ENCODE measurements at places on chromosomes 13 and 19. TPM values are rescaled to one million over a fixed set of nuclear protein-coding genes. Genes with fewer than 3 reads are reported as not detected.

The SIAH3 gene
- 0.20 TPM for total RNA-seq

The THSD1 gene
- total RNA-seq, result 0.20 TPM

The CCDC70 gene
- not detected for total RNA-seq

GRCh38 chr13:85170372-85170771, 628.8 kb downstream of the SLITRK6 start:
- no peak overlapping the region for H3K4me3 ChIP-seq
- H3K27me3 ChIP-seq, result no peaks in the 10 kb centered on the region
- no peaks in the 10 kb centered on the region for H3K4me1 ChIP-seq
- H3K27ac ChIP-seq, result no peak overlapping the region
- no peak for DNase-seq

- no peak for DNase-seq
- H3K4me3 ChIP-seq, result no peak overlapping the region
- H3K27me3 ChIP-seq, result no peaks in the 10 kb centered on the region
- H3K4me1 ChIP-seq, result no peaks in the 10 kb centered on the region
- H3K36me3 ChIP-seq, result no peaks in the 10 kb centered on the region
- no peak overlapping the region for H3K27ac ChIP-seq
These were observed 5.0 kb upstream of the SPRY2 start for GRCh38 chr13:80345771-80346510.

GRCh38 chr13:23637829-23638228, 67.6 kb downstream of the TNFRSF19 start:
- no peak overlapping the region for H3K4me3 ChIP-seq
- DNase-seq, result no peak
- H3K27me3 ChIP-seq, result no peaks in the 10 kb centered on the region
- H3K27ac ChIP-seq, result no peak overlapping the region

DNA sequence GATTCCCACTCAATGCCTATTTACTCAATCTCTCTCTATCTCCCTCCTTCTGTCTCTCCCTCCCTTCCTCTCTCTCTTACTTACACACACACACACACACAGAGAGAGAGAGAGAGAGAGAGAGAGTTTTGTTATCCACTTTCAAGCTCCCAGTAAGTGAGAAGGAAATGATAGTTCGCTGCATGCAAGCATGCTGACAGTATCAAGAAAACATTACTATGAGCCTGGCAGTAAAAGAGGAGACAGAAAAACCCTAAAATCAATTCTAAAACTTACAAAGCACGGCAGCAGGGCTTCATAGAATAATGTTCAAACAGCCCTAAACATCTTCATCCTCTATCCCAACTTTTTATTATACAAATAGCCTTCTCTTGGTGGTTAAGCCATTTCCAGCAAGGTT, 171.9 kb downstream of the FOXO1 start:
- H3K4me1 ChIP-seq, result peaks cover 73% of the 10 kb centered on the region
- H3K27me3 ChIP-seq, result no peaks in the 10 kb centered on the region
- H3K36me3 ChIP-seq, result no peaks in the 10 kb centered on the region

DNA sequence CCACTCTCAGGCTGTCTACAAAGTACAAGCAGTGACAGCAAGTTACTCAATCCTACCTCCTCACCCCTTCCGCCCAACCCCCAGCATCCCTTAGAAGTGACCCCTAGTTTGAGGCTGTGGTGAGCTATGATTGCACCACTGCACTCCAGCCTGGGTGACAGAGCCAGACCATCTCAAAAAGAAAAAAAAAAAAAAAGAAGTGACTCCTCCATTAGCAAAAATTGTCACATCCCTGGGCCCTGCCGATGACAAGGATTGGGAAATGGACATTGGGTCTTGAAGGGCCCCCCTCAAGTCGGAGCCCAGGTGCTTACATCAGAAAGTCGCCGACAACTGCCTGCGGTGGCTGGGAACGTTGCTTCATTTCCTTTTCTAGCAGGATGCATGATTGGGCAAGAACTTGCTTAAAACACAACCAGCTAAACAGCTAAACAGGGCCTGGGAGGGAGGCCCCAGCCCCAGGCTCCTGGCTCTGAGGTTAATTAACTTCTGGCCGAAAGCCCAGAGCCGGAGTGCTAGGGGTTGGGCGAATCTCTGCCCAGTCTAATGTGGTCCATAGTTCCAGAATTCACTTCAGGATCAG, 15.3 kb downstream of the RAB3D start:
- H3K4me1 ChIP-seq, result peaks cover 6% of the 10 kb centered on the region
- DNase-seq, result no peak
- no peak overlapping the region for H3K4me3 ChIP-seq
- H3K27me3 ChIP-seq, result no peaks in the 10 kb centered on the region
- H3K36me3 ChIP-seq, result no peaks in the 10 kb centered on the region

GRCh38 chr19:7698583-7698982, 3.3 kb downstream of the FCER2 start:
- H3K36me3 ChIP-seq, result no peaks in the 10 kb centered on the region
- no peak overlapping the region for H3K27ac ChIP-seq
- H3K4me1 ChIP-seq, result no peaks in the 10 kb centered on the region
- no peak overlapping the region for H3K4me3 ChIP-seq
- no peaks in the 10 kb centered on the region for H3K27me3 ChIP-seq

DNA sequence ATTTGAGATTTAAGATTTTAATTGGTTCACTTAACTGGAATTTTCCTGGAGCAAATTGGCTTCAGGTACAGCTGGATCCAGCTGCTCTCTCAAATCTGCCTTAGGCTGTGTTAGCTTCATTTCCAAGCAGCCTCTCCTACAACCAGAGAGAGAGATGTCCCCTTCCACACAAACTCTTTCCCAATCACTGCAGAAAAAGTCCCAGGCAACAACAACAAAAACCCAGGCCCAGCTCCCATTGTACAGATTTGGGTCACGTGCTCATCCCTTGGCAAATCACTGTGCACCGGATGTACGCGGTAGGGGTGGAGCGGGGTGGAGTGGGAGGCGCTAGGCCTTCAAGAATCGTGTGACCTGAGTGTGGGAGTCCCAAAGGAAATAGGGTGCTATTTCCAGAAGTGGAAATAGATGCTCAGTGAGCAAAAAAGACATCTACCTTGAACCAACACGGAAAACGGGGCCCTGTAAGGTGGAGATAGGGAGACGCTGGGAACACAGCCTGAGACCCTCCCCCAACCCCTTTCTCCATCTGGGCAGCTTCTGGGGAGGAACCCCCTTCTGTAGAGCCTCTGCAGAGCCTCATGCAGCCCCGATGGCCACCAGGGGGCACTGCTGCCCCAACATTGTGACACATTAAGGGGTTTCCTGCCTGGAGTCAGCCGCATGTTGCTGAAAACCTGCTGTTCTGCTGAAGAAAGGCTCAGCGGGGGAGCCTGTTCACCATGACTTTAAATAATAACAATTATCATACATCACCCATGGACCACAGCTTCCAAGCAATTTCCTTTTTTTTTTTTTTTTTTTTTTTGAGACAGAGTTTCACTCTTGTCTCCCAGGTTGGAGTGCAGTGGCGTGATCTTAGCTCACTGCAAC, 25.4 kb downstream of the HPN start:
- H3K4me3 ChIP-seq, result no peak overlapping the region
- no peak overlapping the region for H3K27ac ChIP-seq
- no peaks in the 10 kb centered on the region for H3K27me3 ChIP-seq
- H3K4me1 ChIP-seq, result peaks cover 8% of the 10 kb centered on the region

GRCh38 chr13:81171065-81171647, 830.2 kb upstream of the SPRY2 start:
- no peaks in the 10 kb centered on the region for H3K36me3 ChIP-seq
- DNase-seq, result no peak
- H3K4me3 ChIP-seq, result no peak overlapping the region
- H3K27me3 ChIP-seq, result no peaks in the 10 kb centered on the region

DNA sequence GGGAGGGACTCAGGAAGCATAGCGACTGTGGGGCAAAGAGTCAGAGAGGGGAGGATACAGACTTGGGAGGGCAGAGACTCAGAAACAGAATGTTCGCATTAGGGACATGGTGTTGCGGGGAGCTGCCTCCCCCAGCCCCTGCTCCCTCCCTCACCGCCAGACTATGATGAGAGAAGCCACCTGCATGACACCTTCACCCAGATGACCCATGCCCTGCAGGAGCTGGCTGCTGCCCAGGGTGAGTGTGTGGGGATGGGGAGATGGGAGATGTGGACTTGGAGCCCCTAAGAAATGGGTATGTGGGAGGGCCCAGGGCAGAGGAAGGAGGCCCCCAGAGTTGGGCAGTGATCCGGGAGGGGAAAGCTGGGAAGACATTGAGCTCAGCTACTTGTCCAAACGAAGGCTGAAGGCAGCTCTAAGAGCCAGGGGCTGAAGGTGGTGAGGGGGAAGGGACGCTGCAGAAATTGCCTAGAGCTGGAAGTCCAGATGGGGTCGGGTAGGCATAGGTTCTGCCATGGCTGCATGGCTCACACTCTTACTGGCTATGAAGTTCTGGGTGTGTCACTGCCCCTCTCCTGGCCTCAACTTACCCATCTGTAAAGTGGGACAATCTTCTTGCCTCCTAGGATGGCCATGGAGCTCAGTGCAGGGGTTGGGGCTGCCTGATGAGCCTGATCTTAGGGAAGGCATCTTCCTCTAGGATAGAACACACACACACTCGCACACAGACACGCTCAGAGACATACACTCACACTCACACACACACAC, 1.4 kb downstream of the SPACA6 start:
- no peaks in the 10 kb centered on the region for H3K36me3 ChIP-seq
- H3K4me3 ChIP-seq, result no peak overlapping the region
- no peak overlapping the region for H3K27ac ChIP-seq
- no peak for DNase-seq

GRCh38 chr13:75174481-75174880, 307.5 kb downstream of the TBC1D4 start:
- H3K4me3 ChIP-seq, result no peak overlapping the region
- no peak overlapping the region for H3K27ac ChIP-seq
- no peak for DNase-seq
- H3K4me1 ChIP-seq, result no peaks in the 10 kb centered on the region

All from CD8-positive, alpha-beta memory T cell (primary cell).